Epithelial cell of proximal tubule (primary cell): ENCODE measurements at places on chromosomes 11 and 22.

DNA sequence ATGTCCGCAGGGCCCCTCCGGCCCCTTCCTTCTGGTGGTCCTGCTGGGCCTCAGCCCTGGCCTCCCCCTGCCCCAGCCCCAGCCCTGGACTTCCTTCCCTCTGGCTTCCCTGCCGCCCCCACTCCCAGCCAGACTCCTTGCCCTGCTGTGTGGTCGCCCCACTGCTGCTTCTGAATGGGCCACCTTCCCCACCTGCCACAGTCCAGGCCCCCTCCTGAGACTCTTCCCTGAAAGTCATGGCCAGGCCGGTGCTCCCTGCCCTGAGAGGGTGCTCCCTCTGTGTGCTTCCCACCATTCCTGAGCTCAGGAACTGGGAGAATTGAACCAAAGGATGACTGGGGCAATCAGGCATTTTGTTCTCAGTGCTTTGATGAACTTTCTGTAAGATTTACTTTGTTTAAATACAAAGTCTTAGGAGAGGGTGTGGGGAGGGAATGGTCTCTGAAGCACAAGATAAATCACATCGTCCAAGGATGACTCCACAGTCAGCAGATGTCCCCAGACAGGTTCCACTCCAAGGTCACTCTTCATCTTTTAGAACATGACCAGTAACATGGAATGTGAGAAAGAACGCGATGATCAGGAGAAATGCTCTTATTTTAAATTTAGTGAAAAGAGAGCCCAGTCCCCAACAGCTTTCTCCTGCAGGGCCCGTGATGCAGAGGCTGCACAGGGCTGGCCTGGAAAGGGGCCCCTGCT, 774 bp downstream of the APOBEC3D start:
- no peak for DNase-seq

- DNase-seq = no peak
These were observed 37.7 kb downstream of the DDI1 start for GRCh38 chr11:104073950-104074705.

DNA sequence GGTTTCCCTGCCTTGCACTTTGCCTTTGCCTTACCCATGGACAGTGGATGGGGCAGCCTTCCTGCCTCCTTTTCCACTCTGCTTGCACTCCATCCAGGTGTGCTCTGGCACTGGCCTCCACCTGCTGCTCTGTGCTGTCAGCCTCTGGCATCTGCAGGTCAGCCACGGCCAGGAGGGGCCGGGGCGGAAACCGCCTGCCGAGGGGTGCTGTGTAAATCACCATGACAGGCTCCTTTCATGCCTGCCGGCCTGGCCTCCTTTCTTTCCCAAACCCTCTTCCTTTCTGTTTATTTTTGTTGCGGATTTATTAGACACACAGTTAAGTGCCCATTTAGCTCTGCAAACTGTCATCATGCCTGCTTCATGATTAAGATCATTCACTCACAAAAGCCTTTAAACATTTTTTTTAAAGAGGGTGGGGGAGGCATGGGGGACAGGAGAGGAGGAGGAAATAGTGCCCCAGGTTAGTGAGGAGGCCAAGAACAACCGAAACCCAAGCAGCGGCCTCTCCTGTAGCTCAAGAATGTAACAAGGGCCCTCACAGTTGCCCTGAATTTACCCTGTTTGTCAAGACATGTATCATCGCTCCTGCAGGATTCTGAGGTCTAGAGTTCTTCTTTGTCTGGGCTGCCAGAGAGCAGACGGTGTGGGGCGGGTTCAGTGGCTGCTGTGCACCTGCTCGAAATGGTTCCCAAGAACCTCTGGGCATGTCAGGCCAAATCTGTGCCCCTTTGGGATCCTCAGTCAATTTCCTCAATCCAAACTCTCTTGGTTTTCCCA, 83.3 kb downstream of the BARX2 start:
- DNase-seq = no peak

- DNase-seq = no peak
These were observed 11.4 kb upstream of the A4GALT start for GRCh38 chr22:42732081-42732480.

- no peak for DNase-seq
These were observed 2.8 kb downstream of the GALNT18 start for GRCh38 chr11:11618973-11619435.

DNA sequence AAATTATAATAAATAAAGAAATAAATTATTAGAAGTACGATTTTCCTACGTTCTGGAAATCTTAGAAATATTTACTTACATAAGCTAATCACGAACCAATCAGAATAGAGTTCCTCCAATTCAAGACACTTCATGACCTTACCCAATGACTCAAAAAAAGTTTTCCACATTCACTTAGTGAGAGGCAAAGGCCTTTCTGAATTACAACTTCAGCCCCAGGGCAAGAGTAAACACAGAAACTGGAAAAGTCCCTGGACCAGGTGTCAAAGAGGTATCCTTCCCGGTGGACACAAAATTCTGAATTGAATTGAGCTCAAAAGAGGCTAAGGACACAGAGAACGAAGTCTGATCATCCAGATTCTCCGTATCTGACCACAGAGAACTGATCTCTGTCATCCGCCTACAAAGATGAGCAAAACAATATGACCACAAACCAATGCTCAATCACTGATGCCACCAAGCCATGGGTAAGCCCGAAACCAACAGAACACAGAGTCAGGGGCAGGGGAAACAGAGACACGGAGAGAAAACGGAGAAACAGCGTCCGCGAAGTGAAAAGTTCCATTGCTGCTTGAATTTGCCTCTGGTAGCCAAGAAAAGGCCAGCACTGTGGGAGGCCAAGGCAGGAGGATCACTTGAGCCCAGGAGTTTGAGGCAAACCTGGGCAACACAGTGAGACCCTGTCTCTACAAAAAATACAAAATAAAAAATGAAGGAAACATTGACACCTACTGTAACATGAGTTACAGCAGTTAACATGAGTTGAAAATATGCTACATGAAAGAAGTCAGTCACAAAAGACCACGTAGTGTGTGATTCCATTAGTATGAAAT, 6.8 kb downstream of the BID start:
- no peak for DNase-seq

GRCh38 chr11:19441752-19442553, 201.2 kb upstream of the E2F8 start:
- DNase-seq = peak; percentile 79

- no peak for DNase-seq
These were observed 40.1 kb downstream of the EIF4ENIF1 start for GRCh38 chr22:31449506-31449905.

- DNase-seq = peak; percentile 71
These were observed 13.0 kb upstream of the BCL9L start for GRCh38 chr11:118938491-118939403.

GRCh38 chr11:16242806-16243205, 113.5 kb downstream of the SOX6 start:
- DNase-seq = no peak

DNA sequence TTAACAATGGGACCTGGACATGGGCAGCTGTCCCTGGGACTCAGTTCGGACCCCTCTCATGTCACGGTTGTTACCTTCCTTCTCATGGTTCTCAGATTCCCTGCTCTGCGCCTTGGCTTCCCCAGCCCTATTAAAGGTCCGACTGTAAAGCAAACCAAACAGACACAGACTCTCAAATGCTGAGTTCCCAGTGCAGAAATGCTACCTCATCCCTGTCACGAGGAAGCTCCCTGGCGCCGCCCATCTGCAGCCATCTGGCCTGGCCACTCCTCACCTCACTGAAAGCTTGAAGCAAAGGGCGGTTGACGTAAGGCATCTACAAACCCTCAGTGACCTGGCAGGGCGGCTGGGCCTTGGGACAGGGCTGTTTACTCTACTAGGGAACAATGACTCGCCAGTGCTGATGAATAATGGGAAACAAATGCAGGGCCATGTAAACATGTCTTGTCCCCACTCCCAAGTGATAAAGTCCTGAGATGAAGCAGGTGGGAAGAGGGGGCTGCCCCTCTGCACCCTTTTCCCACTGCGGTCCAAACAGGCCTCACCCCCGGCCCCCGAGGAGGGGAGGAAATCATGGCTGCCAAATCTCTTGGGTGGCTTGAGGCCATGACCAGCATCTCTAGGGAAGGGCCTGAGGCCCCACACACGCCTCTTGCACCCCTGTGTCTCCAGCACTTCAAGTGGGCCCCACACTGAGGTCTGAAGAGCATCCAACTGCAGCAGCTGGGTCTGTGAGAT, 49.3 kb downstream of the SCUBE1 start:
- DNase-seq = no peak

GRCh38 chr11:23875176-23875850, 621.5 kb upstream of the LUZP2 start:
- DNase-seq = no peak

DNA sequence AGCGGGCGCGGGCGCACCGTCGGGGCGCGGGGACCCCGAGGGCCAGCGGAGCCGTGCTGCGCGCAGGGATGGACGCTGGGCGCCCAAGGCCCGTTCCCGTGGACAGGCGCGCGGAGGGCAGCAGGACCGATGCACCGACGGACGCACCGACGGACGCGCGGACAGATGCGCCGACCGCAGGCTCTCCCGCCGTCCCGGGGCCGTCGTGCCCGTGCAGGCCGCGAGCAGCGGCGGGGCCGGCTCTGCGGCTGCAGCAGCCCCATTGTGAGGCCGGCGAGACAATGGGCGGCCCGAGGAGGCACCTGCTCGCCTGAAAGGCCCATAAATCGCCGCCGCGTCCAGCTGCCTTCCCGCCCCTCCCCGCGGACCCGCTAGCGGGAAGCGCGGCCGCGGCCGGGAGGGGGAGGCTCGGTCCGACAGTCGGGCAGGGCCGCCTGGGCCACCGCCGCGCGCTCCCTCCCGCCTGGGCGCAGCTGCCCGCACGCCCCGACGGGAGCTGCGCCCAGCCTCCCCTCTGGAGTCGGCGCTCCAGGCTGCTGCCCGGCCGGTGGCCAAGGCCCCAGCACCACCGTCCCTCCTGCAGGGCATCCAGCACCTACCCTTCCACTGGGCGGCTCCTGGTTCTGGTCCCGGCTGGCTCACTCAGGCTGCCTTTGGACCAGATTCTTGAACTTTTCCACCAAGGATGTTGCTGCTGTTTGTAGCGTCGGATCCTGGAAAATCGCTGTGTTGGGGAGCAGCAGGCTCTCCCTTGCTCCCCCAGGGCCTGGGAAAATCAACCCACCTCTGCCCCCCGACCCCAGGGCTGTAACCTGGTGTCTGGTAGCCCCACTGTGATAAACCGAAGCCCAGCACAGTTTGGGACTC, 15.8 kb downstream of the CDKN1C start:
- DNase-seq = no peak

DNA sequence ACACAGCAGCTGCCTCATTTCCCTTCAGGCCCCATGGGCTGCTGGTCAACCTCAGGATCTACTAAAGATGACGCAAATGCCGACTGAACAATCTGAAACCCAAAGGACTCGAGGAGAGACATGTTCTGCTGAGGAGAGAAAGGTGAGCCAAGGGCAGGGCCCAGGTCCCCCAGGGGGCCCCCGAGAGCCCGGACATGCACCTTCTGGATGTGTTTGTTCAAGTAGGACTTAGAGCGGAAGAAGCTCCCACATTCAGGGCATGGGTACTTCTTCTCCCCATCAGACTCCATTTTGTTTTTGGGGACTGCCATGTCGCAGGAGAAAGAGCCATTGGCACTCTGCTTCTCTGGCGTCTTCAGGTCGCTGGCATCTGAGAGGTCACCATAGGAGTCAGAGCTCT, 19.3 kb downstream of the PATZ1 start:
- DNase-seq = no peak

DNA sequence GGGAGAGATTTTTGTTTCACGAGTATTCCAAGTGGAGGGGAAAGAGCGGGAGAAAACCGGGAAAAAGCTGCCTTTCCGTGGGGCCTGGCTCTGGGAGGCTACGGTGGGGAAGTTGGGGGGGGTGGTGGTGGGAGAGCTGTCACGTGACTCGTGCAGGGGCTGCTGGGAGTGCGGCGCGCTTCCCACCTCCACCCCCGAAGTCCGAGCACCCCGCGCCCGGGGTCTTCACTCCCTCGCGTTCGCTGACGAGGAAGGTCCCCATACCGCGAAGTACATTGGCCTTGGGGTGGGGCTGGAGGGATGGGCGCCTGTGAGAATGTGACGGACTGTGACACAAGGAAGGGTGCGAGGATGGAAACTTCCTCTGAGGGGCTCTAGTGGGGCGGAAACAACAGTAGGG, at the start of gene TEX12:
Gene TEX12, plus strand, starts transcription at position 228 of the 400 bp plus-strand sequence. CDS start 1,897 bp downstream, outside the sequence.
- no peak for DNase-seq

DNA sequence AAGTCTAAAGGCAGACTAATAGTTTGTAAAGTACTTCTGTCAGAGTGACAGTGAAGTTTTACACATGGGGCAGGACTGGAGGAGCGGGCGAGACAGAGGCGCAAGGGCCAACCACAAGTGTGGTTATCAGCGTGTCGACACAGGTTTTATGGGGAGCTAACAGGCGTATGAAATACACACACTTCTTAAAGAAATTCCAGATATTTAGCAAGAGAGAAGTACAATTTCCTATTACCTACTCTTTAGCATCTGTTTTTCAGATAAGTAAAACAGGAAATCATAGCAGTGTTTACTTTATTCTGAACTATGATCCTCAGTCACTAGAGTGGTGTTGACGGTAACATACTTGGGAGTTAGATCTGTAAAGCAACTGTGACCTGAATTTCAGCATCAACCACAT, 22.5 kb downstream of the VSIG10L2 start:
- no peak for DNase-seq
